Kidney epithelial cell (primary cell): ENCODE measurements at places on chromosomes 5 and 9. TPM values are rescaled to one million over a fixed set of nuclear protein-coding genes. Genes with fewer than 3 reads are reported as not detected.

DNA sequence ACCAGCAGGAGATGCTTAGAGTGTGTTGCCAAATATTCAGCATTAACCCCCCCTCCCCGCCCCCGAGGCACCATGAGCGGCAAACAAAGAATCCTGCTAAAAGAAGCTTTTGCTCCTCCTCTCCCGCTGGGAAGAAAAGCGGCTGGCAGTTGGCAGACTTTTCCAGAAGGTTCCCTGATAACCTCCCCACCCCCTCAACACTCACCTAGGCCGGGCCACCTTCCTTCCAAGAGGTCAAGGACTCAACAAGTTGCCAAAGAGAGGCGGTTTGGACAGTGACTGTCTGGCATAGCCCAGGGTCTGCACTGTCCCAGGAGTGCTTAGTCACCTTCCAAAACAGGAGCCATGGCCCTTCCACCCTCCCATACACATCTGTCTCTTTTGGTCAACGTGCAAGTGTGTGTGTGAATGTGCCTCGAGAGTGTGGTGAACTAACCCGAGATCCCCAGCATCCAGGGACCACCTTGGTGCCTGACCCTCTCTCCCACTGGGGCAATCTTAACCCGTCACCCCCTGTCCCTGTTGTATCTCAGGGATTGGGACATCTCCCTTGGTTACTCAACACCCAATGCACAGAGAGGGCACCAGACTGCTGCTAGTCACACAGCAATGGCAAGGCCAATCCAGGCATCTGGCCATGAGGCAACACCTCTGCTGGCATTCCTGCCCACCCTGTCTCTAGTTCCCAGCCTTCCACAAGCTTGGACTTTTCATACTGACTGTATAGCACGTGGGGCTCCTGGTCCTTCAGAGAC lies 18.9 kb downstream of the CAMK2A start:
- no peak for DNase-seq

DNA sequence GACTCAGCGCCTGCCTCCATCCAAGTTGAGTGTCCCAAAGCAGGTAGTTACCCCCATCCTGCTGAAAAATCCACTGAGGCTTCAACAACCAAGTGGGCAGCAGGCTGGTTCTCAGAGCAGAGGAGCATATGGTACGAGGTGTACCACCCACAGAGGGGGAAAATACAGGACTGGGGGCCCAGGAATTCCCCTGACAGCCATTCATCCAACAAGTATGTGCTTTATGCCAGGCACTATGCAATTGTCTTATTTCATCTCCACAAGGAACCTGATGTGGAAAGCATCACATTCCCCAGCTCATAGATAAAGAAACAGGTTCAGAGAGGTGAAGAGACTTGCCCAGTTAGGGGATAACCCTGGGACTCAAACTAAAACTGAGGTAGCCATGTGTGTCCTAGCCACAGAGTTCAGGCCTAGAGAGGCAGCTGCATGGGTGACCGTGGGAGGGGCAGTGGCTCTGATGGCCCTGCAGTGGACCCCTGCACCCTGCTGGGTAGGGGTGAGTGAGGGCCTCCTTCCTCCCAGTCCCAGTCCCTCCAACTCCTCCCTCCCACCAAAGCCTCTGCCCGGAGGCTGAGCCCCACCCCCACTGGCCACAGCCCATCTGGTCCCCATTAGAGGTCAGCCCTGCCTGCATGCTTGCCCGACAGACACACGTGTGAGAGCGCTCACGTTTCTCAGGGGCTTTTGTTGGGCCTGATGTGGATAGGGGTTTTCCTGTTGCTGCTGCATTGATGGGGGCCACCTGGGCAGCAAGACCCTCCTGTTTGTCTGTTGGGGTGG lies 11.5 kb downstream of the PDLIM4 start:
- no peak for DNase-seq

DNA sequence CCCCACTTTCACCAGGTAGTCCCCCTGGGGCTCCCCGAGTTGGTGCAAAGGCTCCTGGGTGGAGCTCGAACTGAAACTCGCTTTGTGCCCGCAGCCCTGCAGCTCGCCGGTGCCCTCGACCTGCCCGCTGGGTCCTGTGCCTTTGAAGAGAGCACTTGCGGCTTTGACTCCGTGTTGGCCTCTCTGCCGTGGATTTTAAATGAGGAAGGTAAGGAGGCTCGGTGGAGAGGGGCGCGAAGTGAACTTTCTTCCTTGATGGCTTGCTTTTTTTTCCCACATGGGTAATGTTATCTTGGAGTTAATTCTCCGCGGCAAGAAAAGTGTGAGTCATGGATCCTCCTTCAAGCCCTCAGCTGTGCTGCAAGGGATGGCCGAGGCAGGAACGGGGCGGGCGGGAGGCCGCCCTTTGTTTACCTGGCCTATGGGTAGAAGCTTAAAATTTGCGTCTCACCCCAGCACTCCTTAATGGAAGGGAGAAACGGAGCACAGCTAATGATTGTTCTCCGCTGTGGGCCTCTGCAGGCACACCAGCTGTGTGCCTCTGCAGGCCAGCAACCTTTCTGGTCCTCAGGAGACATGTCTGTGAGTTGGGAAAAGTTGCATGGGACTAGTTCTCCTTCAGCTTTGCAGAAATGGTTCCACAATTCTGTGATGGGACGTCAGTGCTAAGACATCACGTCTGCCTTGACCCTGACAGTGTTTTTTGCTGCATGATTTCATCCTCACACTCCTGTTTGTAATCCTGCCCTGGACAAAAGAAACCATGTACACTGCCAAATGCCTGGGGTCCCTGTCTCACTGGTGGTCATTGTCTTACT lies 1.1 kb downstream of the MAMDC2 start:
- DNase-seq = no peak

GRCh38 chr5:83991566-83992224 lies 271.0 kb upstream of the HAPLN1 start:
- DNase-seq = peak; percentile 16

- DNase-seq = no peak
Observed at GRCh38 chr5:34977934-34978613, 48.7 kb downstream of the DNAJC21 start.

GRCh38 chr9:15735083-15735857 lies 182.4 kb downstream of the CCDC171 start:
- peak; percentile 38 for DNase-seq

Gene HINT1
- total RNA-seq = 369 and 370 TPM in 2 replicates

Gene FBLL1
- total RNA-seq = 0.84 and 1.0 TPM in 2 replicates

Gene RLN1
- total RNA-seq = 0.27 TPM in 1 of 2 replicates, not detected in the other
